ENCODE measurements at places on chromosomes 1 and 21.
A peak's percentile ranks its signal among the peaks of the same experiment; 100 is the strongest.

GRCh38 chr1:208714323-208714722 lies 470.1 kb upstream of the PLXNA2 start:
- no peak for DNase-seq

- DNase-seq = no peak
Measured at GRCh38 chr1:2192031-2192995, 2.3 kb downstream of the FAAP20 start.

DNA sequence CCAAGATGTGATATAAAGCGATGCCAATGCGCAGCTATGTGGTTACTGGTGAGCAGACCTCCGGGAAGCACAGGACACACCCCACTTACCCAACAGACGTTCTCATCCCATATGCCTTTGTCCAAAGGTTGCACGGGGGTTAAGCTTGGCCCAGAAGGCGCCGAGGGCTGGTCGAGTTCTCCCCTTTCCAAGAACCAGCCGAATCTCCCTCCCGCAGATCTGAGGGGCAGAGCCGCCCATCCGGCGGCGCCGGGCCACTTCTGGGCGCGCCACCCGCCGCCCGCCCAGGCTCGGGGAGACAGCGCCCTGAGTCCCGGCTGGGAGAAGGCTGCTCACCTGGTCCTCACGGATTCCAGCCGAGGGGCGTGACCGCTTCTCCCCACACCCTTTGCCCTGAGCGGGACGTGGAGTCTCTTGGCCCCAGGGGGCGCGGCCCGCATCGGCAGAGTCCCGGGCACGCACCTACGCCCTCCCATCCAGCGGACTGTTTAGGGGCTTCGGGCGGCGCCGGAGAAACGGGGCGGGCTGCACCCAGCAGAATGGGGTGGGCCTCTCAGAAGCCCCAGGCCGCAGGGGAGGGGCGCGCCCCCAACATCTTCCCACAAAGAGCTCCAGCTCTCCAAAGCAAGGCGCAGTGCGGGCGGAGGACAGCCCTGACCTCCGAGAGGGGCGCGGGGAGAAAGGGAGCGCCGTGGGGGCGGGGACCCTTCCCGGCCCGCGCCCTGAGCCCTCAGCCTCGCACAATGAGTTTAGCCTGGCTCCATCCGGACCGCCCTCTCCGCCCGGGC lies 615 bp downstream of the GPR161 start:
- DNase-seq = no peak

DNA sequence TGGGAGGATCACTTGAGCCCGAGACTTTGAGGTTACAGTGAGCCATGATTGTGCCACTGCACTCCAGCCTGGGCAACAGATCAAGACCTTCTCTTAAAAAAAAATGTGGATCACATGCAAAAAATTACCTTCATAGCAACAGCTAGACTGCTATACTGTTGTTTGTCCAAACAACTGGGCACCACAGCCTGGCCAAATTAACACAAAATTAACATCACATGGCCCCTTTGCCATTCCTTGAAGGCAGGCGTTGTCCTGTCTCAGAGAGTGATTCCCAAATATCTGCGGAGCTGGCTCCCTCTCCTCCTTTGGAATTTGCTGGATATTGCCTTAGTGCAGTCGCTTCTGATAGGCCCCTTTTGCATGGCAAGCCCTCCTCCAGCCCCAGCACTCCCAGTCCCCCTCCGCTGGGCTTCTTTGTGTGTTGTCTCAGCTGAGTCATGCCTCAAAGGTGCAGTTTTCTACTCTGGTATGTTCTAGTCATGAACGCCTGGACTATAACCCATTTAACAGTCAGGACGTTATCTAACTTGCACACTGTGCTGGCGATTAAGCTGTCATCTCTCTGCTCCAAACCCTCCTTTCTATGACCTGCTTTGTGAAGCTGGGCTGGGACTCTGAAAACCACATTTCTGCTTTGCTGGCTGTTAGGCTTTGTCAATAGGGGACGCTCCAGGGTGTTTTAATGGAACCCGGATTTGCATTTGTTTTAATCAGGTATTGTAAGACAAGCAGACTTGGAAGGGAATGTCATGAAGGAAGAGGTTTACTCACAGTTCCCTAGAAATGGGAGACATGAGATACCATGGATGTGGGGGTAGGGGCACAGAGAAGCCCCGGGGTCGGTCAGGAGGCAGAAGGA lies 20.1 kb upstream of the HPCAL4 start:
- DNase-seq = peak; percentile 17

- no peak for DNase-seq
Measured at GRCh38 chr1:67308136-67308535, 463 bp downstream of the IL12RB2 start.

DNA sequence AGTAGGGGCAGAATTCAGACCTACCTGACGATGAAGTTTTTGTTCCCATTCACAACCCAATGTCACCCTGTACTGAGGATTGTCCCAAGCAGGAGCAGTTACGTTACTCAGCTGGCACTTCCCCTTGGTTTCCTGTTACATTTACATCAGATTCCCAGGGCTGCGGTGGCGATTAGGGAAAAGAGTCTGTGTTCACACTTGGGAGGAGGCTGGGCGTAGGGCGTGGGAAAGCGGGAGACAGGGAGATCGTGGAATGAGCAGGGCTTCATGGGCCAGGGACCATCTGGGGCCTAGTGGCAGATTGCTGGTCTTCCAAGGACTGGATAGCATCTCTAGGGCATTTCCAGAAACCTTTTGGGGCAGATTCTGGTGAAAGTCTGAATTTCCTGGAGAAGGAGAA lies 39.0 kb downstream of the TBX19 start:
- DNase-seq = no peak

DNA sequence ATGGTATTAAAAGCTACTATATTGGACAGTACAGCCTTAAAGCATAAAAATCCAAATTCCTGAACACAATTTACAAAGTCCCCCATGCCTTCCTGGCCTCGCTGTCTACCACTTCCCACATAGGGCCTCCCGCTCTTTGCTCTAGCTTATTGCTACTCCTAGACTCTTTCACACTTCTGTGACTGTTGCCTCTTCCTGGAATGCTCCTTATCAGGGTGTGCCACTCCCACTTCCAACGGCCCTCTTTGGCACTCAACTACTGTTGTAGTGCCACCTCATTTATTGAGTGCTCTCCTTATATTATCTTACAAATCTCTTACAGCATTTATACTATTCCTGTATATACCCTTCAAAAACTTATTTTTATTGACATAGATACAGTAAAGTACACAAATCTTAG lies 4.8 kb downstream of the SARS1 start:
- peak; percentile 77 for DNase-seq

GRCh38 chr21:17967319-17967718 lies 148.2 kb upstream of the C21orf91 start:
- DNase-seq = no peak

DNA sequence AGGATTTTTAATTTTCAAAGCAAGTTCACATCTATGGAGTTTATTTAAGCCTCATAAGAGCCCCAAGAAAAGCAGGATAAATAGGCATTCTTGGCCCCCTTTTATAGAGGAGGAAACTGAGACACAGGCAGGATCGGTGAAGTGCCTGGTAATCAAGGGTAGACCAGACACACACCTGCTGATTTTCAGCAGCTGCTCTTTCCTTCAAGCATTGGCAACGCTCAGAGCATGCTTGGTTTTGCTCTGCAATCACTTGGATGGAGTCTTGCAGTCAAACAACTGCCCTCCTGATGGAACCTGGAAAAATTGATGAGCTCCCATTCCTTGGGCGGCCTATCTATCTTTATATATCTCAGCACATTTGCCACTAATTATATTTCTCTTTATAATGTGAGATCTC lies 478.9 kb upstream of the CAMK1G start:
- no peak for DNase-seq

DNA sequence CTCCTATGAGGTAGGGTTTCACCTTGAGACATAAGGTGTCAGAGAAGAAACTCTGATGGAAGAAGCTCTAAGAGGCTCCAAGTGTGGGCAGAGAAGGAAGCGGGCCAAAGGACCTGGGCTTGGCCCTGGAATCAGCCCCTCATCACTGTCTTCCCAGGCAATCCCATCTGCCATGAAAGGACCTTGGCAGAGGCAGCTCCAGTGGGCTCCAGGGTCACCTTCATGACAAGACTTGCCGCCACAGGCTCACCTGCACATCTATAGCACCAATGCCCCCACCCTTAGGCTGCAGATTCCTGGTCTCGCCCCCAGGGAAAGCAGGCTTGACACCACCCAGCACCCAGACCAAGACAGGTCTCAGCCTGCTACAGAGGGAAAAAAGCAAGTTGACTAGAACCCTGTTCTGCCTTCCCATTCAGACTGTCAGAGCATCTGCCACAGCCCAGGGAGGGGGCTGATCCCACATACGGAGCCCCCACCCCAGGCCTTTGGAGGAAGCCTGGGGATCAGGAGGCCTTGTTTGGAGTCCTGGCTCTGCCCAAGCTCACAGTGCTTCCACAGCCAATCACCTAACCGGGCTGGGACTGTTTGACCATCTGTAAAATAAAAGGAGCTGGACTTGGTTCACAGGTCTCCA lies 490 bp upstream of the FAM110D start:
- no peak for DNase-seq

DNA sequence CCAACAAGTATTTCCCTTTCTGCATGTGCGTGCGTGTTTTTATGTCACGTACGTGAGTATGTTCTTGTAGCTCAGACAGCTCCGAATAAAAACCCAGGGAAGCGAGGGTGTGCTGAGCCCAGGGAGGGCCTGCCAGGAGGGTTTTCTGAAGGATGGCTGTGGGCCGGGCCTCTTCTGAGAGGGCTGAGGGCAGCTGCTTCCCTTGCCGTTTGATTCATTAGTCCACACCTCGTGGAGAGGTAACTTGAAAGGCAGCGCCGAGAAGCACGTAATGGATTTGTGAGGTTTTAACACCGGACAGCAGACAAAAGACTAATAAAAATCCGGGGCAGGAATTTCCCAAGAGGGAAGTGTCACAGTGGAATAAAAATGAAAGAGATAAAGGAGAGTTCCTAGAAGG lies 29.5 kb downstream of the CD247 start:
- DNase-seq = no peak

DNA sequence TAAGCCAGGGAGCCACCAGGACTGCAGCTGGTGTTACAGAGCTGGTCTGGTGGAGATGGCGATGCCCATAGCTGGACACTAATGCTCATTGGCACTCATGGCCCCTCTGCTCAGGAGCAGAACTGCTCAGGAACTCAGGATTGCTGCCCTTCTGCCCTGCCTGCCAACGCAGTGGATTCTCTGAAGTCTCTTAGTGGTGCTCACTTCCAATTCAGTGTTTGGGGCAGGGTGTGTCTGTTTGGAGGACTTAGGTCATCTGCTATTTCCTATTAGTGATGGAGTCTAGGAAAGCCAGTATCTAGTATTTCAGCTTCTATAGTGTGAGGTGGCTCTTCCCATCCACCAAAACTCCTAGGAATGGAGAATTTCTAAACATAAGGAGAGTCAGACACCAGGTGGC lies 29.1 kb downstream of the S100A10 start:
- no peak for DNase-seq

DNA sequence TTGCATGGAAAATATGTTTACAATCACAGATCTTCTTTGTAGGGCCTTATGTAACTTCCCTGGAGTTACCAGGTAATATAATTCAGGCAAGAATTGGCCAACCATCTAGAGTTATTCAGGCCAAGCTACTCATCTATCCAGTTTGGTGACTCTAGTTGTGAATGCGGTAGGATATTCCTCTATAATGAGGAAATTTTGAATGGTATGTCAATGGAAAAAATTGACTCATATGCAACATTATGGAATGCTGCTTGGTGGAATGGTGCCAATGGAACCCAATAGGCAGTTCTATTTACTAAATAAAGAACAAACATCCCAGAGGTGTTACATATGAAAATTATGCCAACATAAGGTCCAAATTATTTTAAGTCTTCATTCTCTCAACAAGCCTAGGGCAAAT lies 5.6 kb upstream of the TNFSF18 start:
- DNase-seq = peak; percentile 99

DNA sequence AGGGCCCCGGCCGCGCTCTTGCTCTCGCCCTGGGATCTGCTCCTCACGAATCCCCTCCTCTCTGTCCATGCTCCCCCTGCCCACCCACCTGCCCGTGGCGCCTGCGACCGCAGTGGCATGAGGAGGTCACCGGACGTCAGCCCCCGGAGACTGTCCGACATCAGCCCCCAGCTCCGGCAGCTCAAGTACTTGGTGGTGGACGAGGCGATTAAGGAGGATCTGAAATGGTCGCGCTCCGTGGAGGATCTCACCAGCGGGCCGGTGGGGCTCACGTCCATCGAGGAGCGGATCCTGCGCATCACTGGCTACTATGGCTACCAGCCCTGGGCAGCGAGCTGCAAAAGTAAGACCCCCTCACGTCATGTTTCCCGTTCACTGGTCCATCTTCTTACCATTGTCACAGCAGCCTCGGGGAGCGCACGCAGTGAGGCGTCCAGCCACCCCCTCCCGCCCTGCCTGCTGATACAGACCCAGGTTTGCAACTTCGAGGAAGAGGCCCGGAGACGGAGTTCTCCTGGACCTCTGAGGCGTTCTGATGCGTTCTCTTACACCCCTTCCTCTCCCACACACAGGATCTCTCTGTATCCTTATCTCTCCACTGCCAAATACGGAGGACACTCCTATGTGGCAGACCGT lies 1.1 kb downstream of the SLC35F3 start:
- DNase-seq = no peak

GRCh38 chr1:59215766-59216291 lies 81.1 kb upstream of the FGGY start:
- DNase-seq = peak; percentile 67

DNA sequence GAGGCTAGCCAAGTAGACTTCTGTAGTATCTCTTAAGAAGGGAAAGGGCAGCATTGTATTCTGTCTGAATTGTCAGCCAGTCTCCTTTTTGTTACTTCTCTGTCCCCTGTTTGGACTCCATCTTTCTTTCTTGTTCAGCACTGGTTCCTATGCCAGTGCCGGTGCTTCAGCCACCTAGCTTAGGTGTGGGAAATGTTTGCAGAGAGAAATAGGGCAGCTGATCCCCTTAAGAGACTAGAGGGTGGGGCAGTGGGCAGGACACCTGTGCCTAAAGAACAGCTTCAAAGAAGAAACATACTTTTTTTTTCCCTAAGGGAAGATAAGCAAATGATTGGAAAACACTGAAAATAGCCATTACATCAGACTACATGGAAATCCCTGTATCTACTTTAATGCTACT lies 113.0 kb downstream of the POU2F1 start:
- DNase-seq = no peak

DNA sequence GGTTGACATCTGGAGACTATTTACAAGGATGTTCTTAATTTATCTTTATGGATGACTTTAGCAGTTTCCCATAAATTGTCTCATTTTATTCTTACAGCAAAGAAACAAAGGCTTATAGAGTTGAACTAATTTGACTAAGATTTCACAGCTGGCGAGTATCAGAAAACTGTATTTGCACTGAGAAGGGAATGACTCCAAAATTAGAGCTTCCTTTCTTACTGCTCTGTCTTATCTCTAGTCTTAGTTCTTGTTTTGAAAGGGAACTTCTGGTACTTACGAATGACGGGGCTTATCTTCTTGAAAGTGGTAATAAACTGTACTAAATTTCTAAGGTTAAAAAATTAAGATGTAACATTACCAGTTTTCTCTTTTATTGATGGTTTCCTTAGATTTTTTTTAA lies 13.6 kb downstream of the CNST start:
- no peak for DNase-seq

GRCh38 chr1:94270801-94271203 lies 33.4 kb upstream of the ARHGAP29 start:
- DNase-seq = no peak
